Small intestine (tissue), 16 donors: ENCODE measurements at places on chromosomes 7 and 10. TPM values are rescaled to one million over a fixed set of nuclear protein-coding genes. Genes with fewer than 3 reads are reported as not detected.
A peak's percentile ranks its signal among the peaks of the same experiment; 100 is the strongest.

The SPDYE8 gene
- polyA plus RNA-seq: not detected

The NUTM2B gene
- 0.13 TPM for polyA plus RNA-seq

GRCh38 chr7:106073701-106074100, 38.4 kb downstream of the SYPL1 start:
- DNase-seq: no peak

GRCh38 chr7:25444991-25445390, 216.7 kb upstream of the NPVF start:
- no peak for DNase-seq

- DNase-seq: no peak
Observed at GRCh38 chr10:89062861-89063260, 72.3 kb downstream of the FAS start.

GRCh38 chr7:21253740-21254687, 173.9 kb upstream of the SP4 start:
- peak; percentile 72 for DNase-seq

DNA sequence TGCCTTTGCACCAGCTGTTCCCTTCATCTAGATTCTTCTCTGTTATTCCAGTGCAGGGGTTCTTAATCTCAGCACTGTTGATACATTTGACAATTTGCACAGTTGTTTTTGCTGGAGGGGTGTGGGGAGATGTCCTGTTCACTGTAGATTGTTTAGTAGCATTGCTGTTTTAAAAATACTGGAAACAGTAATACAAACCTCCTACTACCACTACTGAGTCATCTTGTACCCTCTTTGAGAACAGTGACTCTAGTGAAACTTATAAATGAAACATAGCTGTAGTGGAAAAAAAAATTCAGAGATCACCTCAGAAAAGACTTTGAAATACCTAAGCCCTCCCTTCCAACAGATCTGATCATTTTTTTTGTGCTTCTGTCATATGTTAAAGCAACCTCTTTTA, 154.8 kb upstream of the TMEM196 start:
- no peak for DNase-seq

DNA sequence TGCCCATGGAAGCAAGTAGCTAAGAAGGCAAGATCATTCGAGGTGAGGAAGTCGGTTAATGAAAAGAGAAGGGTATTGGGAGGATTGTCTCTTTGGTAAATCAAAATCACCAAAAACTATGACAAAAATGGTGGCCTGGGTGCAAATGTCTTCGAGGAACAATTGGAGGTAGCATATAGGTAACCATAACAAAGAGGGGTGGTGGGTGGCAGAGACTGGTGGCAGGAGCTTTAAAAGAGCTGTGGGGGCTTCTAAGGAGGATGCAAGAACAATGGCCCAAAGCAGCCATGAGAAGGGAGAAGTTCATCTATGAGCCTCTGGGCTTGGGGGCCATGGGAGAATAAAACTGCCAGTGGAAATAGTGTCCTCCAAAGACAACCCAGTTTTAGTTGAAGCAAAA, 172.2 kb upstream of the PDE1C start:
- DNase-seq: no peak

DNA sequence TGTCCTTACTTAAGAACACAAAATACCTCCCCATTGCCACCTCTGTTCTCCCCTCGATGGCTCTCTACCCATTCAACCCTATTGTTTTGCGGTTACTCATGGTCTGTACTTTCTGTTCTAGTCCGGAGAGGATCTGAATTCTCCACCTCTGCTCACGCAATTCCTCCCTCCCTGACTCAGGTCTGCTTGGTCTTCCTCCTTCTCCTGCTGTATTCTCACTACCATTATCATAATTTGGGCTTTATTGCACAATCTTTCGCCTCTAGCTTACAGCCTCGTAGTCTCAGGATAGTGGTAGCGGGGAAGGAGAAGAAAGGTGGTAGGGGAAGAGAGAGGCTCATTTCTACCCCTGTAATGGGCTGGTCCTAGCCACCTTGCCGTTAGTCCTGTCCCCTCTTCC, 35.4 kb upstream of the FAM180A start:
- DNase-seq: no peak
